ENCODE measurements at places on chromosomes 7 and 10.

GRCh38 chr7:19099924-19100323 is 17.5 kb downstream of the TWIST1 start:
- DNase-seq: no peak

DNA sequence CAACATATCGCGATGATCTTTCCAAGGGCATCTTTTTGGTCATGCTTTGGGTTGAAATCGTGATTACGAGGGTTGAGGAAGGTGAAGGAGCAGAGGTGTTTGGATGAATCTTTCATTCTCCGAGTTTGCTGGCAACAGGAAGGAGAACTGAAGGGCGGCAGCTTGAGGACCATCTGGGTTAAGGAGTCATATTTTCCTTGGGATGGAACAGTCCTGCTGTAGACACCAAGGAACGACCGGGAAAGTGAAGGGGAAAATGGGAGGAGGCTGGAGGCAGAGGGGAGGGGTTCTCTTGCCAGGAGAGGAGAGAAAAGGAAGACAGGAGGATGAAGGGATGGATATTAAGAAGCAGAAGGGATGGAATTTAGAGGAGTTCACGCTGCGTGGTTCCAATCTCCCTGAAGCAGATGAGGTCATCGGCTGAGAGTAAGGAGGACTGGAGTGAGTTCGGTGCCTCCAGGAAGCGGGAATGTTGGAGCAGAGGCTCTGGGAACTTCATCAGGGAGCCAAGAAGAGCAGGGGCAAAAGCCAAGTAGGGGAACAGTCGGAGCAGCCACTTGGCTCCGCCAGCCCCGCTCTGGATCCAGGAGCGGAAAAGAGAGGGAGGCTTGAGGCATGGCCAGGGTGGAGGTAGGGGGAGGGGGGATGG is 116.6 kb upstream of the GALNT17 start:
- DNase-seq: no peak

DNA sequence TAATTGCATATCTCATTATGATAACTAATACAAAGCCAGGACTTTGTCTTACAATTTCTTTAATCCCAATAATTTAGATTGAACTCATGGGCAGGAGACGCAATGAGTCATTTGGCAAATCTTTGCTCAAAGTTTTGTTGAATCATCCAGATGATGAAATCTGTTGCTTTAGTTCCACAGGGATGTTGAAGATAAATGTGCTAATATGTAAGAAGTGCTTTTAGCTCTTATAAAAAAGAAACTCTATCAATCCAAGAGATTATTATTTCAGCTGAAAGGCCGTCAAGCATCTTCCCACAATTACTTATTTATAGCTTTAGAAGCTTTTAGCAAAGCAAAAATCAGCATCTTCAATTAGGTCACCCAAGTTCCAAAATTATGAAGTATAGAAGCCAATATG is 36.8 kb upstream of the ANK3 start:
- no peak for DNase-seq

GRCh38 chr10:2924431-2924830 is 142.9 kb upstream of the PFKP start:
- no peak for DNase-seq

DNA sequence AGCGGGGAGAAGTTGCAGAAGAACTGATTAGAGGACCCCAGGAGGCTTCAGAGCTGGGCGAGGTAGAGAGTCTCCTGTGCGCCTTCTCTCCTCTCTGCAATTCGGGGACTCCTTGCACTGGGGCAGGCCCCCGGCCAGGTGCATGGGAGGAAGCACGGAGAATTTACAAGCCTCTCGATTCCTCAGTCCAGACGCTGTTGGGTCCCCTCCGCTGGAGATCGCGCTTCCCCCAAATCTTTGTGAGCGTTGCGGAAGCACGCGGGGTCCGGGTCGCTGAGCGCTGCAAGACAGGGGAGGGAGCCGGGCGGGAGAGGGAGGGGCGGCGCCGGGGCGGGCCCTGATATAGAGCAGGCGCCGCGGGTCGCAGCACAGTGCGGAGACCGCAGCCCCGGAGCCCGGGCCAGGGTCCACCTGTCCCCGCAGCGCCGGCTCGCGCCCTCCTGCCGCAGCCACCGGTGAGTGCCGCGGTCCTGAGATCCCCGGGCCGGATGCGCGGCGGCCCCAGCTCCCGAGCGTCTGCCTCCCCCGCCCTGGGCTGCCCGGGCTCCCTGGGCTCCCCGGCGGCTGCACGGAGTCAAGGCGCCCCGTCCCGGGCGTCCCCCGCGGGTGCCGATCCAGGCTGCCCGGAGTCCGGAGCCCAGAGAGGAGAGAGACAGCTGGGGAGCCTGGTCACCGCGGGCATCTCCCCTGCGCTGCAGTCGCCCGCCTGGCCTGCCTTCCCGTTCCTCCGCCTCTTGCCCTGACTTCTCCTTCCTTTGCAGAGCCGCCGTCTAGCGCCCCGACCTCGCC is at the start of gene PLAU:
Gene PLAU (plus strand): TSS at position 369 of the 789 bp plus-strand sequence. CDS start 424 bp downstream, outside the sequence.
- peak; percentile 48 for DNase-seq

DNA sequence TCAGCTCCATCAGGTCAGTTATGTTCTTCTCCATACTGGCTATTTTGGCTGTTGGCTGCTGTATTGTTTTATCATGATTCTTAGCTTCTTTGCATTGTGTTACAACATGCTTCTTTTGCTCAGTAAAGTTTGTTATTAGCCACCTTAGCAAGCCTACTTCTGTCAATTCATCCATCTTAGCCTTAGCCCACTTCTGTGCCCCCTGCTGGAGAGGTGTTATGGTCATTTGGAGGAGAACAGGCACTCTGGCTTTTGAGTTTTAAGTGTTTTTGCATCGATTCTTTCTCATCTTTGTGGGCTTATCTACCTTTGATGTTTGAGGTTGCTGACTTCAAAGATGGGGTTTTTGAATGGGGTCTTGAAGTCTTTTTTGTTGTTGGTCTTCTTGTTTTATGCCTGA is 204.6 kb upstream of the FOXP2 start:
- no peak for DNase-seq

GRCh38 chr7:74269757-74270277 is 15.6 kb upstream of the RFC2 start:
- peak; percentile 62 for DNase-seq

DNA sequence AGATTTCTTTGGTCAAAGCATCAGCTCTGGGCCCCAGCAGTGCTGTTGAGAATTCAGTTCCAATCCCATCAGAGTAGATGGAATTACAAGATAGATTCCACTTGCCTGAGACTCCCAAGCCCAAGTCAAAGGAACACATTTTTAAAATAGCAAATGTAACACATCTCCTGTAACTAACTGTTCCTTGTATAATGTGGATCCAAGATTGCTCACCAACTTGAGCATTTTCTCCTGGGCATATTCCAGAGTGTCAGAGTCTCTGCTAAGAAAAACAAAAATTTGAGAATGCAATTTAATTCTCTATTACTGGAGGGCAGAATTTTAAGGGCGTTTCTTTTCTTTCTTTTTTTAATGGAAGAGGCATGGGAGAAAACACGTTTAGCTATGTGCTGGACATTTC is 136.7 kb downstream of the NEBL start:
- DNase-seq: no peak

DNA sequence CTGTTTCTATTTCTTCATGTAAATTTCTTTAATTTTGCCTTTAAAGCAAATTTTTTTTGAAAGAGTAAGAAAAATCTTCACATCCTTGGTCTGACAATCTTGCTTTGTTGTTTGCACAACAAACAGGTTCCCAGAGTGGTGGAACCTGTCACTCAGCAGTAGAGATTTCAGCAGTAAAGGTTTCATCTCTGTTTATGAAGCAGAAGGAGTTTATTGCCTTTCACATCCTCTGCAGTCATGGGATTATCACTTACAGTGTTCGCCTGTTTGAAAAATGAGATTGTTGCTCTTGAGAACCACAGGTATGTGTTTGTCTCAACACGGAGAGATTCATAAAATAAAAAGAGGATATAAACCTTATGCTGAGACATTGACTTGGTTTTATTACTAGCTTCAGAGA is 342.6 kb downstream of the IPMK start:
- DNase-seq: no peak

DNA sequence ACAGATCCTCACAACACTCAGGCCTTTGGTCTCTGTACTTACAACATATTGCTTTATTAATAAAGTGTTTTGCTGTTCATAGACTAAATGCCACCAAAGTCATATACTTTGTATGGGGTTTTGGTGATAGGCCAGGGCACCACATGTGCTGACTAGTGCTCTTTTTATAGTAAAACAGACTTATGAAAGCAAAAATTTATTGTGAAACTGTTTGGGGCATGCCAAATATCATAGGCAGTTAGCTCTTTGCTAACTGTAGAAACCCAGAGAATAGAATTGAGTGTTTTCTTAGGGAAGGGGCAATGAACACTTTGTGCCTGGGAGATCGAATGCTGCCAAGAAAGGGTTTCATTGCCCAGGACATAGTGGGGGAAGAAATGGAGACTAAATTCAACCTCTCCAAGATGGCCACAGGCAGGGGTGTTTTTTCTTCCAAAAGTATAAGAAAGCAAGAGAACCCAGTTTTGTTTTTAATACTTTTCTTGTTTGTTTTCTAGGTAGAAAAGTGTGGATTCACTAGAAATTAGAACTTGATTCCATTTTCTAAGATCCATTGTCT is 142.7 kb downstream of the TRIL start:
- no peak for DNase-seq

- no peak for DNase-seq
These were observed 242.2 kb upstream of the GRB10 start for GRCh38 chr7:51024867-51025266.

DNA sequence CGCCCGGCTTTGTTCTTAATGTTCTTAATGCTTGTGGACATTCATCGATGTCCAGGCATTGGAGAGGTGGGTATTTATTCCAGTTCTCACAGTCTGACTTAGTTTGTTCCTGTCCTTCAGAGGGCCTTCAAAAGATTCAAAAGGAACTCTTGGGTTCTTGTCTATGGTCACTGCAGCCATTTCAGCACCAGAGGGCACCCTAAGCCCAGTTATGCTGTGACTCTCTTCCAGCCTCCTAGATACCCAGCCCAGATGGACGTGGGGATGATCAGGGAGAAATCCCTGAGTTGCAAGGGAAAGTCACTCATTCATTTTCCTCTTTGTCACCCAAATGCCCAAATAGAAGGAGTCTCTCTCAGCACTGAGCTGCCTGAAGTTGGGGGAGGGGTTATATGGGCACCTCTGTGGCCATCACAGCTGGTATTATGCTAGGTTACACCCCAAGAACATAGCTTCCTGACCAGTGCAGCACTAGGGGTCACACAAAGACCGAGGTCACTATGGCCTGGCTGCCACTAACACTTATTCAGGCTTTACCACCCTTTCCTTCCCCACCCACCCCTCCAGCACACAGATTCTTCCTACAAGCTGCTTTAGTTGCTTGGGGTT is 26.5 kb upstream of the CCDC126 start:
- DNase-seq: peak; percentile 74

- no peak for DNase-seq
These were observed 42.3 kb upstream of the DUSP5 start for GRCh38 chr10:110455446-110455845.

GRCh38 chr10:128489324-128490247 is 363.4 kb upstream of the MKI67 start:
- no peak for DNase-seq

- DNase-seq: peak; percentile 45
These were observed 4.0 kb downstream of the ITGB1 start for GRCh38 chr10:32954080-32954479.

GRCh38 chr10:29377333-29377961 is 88.6 kb downstream of the LYZL1 start:
- DNase-seq: no peak

GRCh38 chr7:22305706-22306105 is 51.2 kb downstream of the RAPGEF5 start:
- no peak for DNase-seq

DNA sequence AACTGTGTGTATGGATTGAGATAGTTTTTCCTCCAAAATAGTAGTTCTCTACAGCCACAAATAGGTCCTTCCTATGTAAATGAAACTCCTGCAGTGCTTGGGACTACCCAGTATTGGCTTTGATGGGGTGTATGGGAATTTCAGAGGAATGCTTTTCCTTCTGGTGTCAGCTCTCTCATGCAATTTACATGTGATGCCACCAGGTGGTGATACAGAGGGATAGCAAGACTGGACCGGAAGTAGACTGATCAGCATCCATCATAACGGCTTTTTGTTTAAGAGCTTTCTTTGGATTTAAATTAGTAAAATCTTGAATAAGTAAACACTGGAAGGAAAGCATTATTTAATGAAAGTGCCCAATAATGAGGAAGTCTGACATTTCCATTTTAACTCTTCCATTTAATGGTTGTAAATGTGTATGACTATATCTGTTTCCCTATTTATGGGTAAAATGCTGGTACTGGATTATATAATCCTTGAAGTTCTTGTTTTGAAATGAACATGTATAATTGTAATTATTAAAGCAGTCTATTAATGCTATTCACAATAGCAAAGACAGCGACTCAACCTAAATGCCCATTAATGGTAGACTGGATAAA is 22.7 kb downstream of the DYNC1I1 start:
- DNase-seq: no peak
